CD4-positive, alpha-beta T cell treated with Interleukin-6 for 4 hours (primary cell): ENCODE measurements at places on chromosomes 2 and 18.

DNA sequence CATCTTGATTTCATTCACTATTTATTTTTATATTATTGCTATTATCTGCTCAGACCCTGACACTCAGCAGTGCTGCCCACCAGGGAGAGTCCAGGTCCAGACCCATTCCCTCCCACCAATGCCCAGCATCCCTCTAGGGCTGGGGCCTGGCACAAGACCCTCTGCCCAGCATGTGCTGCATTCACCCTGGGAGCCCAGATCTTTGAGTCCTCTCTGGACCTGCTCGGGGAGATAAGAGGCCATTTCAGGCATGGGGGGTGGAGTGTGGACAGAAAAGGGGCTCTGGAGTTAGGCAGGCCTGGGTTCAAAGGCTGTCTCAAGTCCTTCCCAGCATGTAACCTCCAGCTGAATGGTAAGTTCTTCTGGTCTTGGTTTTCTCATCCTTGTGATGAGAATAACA, 209.6 kb downstream of the CYP26B1 start:
- no peak for DNase-seq

DNA sequence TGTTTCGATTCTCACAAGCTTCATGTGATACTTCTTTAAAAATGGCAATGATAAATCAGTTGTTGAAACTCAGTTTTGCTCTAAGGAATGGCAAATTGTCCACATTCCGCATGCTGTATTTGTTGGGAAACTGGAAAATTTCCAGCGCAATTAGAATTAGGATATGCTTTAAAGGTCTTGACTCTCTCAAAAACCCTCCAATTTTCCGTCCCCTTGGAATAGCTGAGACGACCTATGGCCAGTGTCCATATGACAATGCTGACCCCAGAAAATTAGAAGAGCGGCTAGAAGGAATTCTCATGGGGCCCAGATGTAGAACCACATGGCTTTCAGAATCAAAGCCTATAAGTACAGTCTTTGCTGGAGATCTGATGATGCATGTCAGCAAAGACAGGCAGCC, 170.8 kb downstream of the TMEM18 start:
- no peak for DNase-seq

DNA sequence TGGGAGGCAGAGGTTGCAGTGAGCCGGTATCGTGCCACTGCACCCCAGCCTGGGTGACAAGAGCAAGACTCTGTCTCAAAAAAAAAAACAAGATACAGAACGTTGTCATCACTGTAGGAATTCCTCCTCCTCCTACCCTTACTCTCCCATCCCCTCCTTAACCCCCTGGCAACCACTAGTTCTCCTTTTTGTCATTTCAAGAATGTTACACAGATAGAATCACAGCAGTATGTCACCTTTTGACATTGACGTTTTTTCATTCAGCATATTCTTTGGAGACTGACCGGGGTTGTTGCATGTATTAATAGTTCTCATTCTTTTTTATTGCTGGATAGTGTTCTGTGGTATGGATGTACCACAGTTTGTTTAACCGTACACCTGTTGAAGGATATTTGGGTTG, 32.4 kb downstream of the TTLL4 start:
- DNase-seq: no peak

DNA sequence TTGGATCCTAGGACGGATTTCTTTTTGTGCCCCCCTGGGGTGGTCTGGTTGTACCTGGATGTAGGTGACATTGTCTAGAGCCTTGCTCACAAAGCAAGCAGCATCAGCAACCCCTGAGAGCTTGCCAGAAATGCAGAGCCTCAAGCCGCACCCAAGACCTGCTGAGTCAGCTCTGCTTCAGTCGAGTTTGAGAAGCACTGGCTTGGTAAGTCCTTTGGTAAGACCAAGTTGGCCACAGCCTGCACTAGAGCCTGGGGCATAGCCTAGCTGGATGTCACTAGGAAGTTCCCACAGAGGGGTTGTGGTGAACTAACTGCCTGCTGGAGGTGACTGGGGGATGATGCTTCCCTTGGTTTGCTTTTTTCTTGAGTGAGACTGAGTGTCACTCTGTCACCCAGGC, 6.2 kb downstream of the ABCG5 start:
- DNase-seq: no peak

DNA sequence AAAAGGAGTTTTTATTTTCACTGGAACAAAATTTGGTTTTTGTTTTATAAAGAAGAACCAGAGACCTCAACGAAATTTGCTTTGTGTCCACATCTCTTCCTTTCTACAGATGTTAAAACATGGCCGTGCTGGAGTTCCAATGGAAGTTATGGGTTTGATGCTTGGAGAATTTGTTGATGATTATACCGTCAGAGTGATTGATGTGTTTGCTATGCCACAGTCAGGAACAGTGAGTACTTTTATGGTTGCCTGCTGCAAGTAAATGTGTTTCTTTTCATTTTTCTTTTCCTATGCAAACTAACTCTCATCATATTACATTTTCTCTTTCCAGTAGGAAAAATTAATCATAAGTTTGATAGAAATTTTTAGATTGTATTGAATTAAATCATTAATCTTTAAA, 48.4 kb upstream of the TBR1 start:
- no peak for DNase-seq

GRCh38 chr2:121021685-121022084, 263.3 kb downstream of the TFCP2L1 start:
- no peak for DNase-seq

DNA sequence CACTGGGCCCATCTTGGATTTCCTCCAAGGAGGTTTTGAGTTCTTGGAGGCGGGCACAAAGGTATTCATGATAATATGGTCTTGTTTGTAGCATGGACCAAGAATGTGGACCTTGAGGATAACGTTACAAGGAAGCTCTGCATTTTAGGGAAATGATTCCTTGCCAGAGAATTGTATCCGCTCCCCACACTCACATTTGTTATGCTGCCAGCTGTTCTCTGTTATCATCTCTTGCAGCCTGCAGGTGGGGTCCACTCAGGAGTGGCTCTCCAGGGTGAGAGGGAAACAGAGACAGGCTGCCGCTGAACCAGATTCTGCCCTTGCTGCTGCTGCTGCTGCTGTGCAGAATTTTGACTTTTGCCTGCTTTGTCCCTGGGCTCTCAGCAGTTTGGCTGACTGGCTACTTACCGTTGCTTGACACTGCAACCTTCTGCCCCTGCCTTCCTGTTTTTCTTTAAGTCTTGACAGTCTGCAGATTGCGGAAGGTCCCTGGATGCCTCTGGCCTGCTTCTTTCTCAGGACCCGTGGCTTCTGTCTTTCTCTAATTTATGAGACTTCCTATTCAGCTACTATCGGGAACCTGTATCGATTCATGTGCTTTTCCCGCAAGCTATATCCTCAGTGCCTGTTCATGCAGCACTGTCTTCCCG, 122.3 kb upstream of the DOCK10 start:
- DNase-seq: no peak
